ENCODE measurements at places on chromosomes 1 and 21.

- no peak for DNase-seq
These were observed at the start of gene CALML6 for GRCh38 chr1:1914971-1915692. TSS of gene CALML6 (plus strand) at chr1:1915260. CDS start at chr1:1915281, 21 bp downstream.

GRCh38 chr1:232995189-232995588 is 44.8 kb downstream of the NTPCR start:
- no peak for DNase-seq

DNA sequence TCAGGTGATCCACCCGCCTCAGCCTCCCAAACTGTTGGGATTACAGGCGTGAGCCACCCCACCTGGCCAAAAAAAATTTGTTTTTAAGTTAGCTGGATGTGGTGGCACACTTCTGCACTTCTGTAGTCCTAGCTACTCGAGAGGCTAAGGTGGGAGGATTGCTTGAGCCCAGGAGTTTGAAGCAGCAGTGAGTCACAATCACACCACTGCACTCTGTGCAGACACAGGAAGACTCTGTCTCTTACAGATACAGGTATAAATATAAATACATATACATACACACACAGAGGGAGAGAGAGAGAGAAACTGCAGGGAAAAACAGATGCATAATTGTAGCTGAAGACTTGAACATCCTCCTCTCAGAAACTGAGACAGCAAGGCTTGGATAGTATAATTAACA is 34.8 kb upstream of the EPS15 start:
- no peak for DNase-seq

DNA sequence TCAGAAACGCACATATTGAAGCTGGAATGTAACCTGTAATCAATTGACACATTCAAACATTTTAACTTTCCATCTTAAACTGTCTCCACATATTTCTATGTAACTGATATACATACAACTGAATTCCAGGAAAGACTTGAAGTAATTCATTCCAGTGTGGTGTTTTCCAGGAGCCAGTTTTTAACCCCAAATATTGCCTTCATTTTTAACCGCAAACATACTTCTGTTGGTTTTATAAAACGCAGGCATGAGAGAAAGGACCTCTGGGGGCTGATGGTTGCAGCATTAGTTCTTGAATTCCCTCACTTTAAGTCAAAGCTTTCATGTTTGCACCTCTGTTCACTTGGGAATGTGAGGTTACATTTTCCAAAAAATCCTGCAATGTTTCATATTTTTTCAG is 204.1 kb downstream of the CRB1 start:
- DNase-seq: no peak

- DNase-seq: peak; percentile 59
These were observed 837 bp downstream of the FOXD3 start for GRCh38 chr1:63322944-63323864.

GRCh38 chr1:2556678-2557481 is 709 bp downstream of the TNFRSF14 start:
- peak; percentile 60 for DNase-seq

GRCh38 chr1:79004916-79005315 is 1.6 kb downstream of the ADGRL4 start:
- no peak for DNase-seq

DNA sequence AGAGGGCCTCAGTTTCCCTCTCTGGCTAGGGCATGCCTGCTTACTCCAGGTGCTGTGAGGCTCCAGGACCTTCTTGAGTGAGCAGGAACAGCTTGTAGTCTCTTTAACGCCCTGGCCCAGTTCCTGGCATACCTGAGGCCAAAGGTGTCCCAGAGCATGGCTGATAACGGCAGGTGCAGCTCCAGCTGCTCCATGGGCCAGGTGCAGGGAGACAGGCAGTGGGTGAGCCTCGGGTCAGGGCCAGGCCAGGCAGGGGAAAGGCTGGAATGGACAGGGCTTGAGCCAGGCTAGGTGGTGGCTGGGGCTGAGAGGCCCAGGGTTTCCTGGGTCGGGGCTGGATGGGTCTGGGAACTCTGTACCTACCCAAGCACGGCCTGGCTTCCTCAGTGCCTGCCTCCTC is 18.3 kb downstream of the EDN2 start:
- DNase-seq: no peak

DNA sequence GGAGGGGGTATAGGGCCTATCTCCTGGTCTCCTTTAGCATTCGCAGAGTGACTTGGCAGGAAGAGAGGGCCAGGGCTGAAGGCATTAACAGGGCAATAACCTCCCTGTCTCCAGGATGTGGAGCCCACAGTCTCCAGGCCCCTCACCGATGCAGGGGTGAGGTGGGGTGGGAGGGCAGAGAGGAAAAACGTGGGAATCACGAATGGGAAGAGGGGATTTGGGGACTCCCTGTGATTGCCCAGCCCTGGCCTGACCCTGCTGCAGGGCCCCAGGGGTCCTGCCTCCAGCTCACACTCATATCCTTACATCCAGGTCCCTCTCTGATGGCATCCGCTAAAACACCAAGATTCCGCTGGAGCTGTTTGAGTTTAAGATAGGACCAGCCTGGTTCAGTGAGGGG is 14.6 kb downstream of the TFAP2E start:
- no peak for DNase-seq

DNA sequence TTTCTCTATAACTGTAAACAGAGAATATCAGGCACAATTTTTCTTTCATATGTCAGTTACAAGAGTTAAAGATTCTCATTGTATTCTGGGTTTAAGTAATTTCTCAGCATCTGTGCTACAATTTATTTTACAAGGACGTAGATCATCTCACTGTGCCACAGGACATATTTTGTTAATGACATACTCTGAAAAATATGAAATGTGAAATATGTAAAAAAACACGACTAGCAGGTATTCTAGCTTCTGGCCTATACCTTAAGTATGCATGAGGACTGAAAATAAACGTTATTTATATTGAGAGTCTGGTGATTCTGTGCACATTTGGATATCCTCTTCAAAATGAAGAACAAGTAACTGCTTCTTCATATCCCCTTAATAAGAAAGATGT is 308.8 kb downstream of the BRINP3 start:
- no peak for DNase-seq

Measured in stimulated activated CD4-positive, alpha-beta T cell treated with anti-CD3 and anti-CD28 coated beads, Interleukin-15, amount 100 ng/mL, for 24 hours (primary cell).